OCI-LY7 (cell line): ENCODE measurements at places on chromosomes 5 and 9. TPM values are rescaled to one million over a fixed set of nuclear protein-coding genes. Genes with fewer than 3 reads are reported as not detected.

GRCh38 chr9:137458194-137459151 is 661 bp downstream of the NSMF start:
- DNase-seq, result no peak

- DNase-seq, result no peak
Observed at GRCh38 chr5:131224387-131225201, 39.3 kb upstream of the CDC42SE2 start.

GRCh38 chr5:145437627-145438026 is 397.5 kb downstream of the PRELID2 start:
- no peak for DNase-seq

- DNase-seq, result no peak
Observed at GRCh38 chr5:118224546-118224945, 763.8 kb downstream of the DTWD2 start.

DNA sequence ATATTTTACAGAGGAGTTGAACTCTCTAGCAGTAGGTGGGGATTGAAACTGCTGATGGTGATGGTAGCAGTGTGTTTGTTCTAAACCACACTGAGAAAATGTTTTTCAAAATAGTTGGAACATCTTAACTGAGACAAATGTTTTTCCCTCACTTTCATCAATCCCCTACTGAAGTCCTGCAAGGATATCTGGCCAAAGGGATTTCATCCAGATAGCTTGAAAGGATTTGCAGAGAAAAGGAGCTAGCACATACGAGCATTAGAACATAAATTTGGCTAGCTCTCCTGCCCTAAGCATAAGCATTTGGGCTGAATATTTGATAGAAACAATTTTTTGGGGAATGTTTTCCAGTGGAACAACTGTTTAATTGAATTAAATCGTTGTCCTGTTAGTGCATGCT is 153.9 kb downstream of the CDH9 start:
- no peak for DNase-seq

GRCh38 chr5:142100307-142100706 is 8.3 kb upstream of the NDFIP1 start:
- DNase-seq, result no peak

DNA sequence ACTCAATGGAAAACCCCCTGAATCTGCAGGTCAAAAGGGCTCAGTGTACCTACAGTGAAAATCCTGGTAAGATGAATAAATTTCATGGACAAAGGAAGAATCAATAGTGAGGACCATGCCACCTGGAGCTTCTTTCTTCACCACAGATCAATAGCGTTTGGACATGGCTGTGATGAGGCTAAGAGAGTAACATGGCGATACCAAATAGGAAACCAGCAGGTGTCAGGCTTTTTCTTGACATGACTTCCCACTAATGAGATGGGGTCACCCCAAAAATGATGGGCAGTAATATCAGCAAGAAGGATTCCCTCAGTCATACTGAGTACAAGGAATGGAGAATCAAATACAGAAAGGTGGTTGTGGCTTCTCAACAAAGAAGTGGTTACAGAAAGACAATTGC is 208.5 kb upstream of the PLPPR1 start:
- DNase-seq, result no peak

- no peak for DNase-seq
Observed at GRCh38 chr5:63170486-63170885, 591.9 kb downstream of the LRRC70 start.

Gene PCAT7
- total RNA-seq, result 2.5 and 3.2 TPM in 2 replicates

Gene EIF4E1B
- 2.4 and 2.9 TPM in 2 replicates for total RNA-seq
